ENCODE measurements at places on chromosomes 13 and 19. TPM values are rescaled to one million over a fixed set of nuclear protein-coding genes. Genes with fewer than 3 reads are reported as not detected.

Gene MCF2L
- not detected for total RNA-seq

Gene ERICH4
- total RNA-seq: not detected

Gene SPACA4
- total RNA-seq: not detected

Gene FFAR3
- not detected for total RNA-seq

Gene TMPRSS9
- total RNA-seq: not detected

Gene ZNF491
- total RNA-seq: not detected

Gene CYP4F2
- not detected for total RNA-seq

Gene PRR12
- 1.2 TPM for total RNA-seq

Gene KLHL1
- total RNA-seq: not detected

Gene FUT3
- not detected for total RNA-seq

Gene ZNF221
- total RNA-seq: 1.4 TPM

Gene PRR22
- 3.6 TPM for total RNA-seq

Gene COX6B2
- total RNA-seq: not detected

Gene RAB3A
- total RNA-seq: 0.99 TPM

Data from MG63 (cell line).